Nephron progenitor cell (in vitro differentiated cells): ENCODE measurements at places on chromosomes 2 and 18.

DNA sequence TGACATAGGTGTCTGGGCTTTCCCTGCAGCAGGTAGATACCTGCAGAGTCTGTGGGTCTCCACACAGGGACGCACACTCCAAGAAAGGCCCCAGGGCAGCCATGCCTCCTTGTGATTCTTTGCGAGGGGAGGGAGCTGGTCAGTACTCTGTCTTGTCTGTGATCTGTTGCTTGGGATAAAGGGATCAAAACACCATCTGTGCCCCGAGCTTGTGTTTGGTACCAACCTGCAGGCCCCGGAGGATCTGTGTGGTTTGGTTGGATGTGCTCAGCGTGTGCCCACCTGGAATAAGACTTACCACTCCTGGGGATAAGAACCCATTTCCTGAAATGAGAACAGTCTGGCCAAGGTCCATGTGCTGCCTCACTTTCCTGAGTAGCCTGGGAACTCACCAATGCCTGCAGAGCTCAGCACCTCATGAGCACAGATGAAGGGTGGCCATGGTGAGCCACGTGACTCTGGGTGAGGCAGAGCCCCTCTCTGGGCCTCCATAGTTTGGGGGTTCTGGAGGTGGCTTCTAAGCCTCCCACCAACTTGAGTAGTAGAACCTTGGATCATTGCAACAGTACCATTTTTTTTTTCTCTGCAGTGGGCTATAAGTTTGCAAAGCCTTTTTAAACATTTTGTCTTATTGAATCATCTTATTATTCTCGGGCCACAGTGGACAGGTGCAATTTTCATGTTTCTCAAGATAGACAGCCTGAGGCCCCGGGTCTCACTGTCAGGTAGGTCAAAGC, 134.8 kb downstream of the DDX1 start:
- no peak for DNase-seq

- no peak for DNase-seq
These were observed 84.2 kb upstream of the GPC1 start for GRCh38 chr2:240351088-240351741.

DNA sequence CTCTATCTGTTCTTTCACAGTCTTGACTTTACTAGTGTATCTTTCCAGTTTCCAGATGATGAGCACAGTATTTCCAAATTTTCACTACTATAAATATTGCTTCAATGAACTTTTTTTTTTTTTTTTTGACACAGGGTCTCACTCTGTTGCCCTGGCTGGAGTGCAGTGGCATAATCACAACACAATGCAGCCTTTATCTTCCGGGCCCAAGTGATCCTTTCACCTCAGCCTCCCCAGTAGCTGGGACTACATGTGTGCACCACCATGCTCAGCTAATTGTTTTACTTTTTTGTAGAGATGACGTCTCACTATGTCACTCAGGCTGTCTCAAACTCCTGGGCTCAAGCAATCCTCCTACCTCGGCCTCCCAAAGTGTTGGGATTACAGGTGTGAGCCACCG, 142.8 kb downstream of the SRBD1 start:
- no peak for DNase-seq

DNA sequence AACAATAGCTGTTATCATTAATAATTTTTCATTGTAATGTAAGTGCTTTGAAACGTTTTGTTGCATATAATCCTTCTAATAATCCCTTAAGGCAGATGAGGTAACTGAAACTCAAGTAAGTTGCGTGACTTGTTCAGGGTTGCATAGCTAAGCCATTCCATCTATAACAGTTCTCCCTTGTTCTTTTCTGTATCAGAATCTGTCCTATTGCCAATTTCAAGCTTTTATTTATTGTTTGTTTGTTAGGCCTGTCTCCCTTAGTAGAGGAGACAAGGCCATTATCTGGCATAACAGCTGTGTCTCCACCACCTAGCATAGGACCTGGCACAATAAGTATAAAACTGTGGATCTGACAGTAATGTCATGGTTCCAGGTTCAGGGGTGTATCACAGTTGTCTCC, 19.4 kb downstream of the BABAM2 start:
- no peak for DNase-seq

- DNase-seq = no peak
These were observed 101.3 kb downstream of the MSH2 start for GRCh38 chr2:47504174-47504810.

- no peak for DNase-seq
These were observed 152.6 kb downstream of the EXOC6B start for GRCh38 chr2:72673279-72673678.

- no peak for DNase-seq
These were observed 56.2 kb upstream of the CCDC85A start for GRCh38 chr2:56127463-56128152.

DNA sequence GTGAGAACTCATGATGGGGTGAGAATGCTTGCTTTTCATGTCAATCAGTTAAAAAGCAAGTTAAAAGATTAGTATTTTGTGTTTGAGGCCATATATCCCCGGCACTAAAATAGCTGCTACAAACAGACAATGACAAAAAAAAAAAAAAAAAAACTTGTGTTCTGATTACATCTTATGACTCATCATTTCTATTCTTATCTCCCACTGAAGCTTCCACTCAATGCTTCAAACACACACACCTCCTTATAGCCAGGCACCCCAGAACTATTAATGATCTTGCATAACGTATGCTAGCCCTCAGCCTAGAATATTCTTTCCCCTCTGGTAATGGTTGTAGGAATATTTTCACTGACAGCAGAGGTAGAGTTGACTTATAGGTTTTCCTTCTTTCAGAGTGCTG, 778.3 kb downstream of the TRIB2 start:
- no peak for DNase-seq

- DNase-seq = no peak
These were observed 102.0 kb downstream of the ZNF532 start for GRCh38 chr18:58966704-58967103.

- DNase-seq = peak; percentile 89
These were observed 39.5 kb upstream of the CYP1B1 start for GRCh38 chr2:38115216-38116032.

DNA sequence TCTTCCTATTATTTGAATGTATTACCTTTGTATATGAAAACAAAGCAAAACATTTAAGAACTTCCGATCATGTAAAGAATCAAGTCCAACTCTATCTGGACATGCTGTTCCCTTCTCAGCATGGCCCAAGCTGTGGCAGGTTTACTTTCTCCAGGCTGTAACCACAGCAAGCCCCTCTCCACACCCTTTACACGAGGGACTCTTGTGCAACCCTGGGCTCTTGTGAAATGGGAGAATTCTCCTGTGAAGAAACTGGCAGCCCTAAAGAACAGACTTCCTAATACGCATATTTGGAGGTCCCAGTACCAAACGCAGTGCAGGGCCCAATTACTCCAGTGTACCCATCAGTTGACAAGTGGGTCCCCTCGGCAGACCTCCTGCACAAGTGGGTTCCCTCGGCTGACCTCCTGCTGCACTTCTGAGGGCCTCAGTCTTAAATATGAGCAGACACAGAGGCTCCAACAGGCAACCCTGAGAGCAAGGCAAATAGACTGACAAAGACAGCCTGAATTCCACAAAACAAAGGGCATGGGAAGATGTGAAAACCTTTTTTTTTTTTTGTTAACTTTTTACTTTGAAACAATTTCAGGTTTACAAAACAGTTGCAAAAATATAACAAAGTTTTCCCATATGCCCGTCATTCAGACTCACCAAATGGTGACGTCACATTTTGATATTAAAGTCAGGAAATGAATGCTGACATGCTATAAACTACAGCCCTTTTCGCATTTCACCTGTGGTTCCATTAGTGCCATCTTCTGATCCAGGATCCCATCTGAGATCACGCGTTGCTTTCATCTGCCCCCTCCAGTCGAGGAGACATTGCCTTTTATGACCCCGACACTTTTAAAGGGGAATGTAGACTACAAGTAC, 78.2 kb downstream of the FBXO15 start:
- no peak for DNase-seq

DNA sequence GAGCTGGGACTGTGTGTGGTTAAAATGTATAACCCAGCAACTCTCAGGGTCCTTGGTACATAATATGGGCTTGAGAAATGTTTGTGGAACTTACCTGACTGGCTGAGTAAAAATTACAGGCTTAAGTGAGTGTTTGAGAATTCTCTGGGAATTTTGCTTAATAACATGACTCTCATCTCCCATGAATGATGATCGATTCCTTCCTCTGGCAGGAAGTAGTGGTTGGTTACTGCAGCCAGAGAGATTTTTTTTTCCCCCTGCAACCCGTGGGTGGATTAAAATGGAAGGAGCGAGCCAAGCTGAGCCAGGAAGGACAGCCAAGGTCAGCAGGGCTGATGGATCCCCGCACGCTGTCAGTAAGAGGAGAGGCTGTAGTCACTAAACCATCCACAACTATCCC, 40.6 kb upstream of the RFX8 start:
- DNase-seq = no peak

- DNase-seq = no peak
These were observed 82.4 kb downstream of the GFPT1 start for GRCh38 chr2:69304656-69305055.

GRCh38 chr2:95306336-95306895, 9.3 kb downstream of the KCNIP3 start:
- no peak for DNase-seq

DNA sequence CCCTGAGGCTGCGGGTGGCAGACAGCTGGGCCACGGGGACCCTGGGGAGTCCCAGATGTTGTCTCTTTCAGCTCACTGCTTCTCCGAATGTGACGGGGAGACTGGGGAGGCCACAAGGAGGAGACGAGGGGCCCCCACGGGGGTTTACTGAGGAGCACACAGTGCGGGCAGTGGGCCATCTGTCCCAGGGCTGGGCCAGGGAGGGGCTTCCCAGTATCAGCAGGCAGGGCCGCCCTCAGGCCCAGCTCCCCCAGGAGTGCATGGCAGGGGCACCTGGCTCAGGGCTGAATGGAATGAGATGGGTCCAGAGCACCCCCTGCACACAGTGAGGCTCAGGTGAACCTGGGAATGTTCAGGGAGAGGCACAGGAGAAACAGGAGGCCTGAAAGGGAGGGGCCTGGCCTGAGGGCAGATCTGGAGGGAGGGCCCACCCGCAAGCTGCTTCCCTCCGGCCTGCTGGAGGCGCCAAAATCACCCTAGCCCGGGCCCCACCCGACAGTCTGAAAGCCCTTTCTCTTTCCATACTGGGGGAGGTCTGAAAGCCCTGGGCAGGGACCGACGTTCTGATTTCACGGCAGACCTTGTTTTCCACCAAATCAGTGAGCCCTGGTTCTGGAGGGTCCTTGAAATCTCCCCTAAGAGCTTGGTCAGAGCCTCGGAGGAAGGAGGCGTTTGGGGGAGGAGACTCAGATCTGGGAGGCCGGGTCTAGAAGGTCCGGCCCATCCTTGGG, 35.5 kb upstream of the PTMA start:
- DNase-seq = peak; percentile 46

DNA sequence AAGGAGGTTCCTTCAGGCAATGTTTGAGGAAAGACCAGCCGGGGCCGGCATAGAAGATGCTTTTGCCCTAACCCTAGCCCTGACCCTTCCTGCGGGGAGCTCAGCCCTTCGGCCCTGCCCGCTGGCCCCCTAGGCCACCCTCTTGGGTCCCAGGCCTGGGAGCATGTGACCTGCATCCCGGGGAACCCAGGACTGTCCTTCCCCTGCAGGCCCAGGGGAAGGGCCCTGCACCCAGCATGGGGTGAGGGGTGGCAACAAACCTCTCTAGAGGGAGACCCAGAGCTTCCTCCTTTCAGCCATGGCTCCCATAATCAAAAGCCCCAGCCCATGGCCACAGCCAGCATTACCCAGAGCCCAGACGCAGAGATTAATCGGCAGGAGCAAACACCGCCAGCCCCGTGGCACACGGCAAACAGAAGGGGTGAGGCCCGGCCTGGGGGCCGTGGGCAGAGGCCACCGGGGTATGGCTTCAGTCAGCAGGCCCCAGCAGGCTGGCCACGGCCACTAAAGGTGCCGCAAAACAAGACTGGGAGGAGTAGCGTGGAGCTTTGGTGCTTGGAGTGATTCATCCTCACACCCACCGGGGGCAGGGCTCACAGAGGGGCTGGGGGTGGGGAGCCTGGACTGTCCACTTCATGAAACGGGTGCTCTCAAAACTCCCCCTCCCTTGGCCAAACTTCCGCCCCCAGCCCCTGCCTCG, 61.6 kb upstream of the HPCAL1 start:
- DNase-seq = peak; percentile 2

- DNase-seq = no peak
These were observed 1.4 kb downstream of the DNAJC10 start for GRCh38 chr2:182717416-182717815.

DNA sequence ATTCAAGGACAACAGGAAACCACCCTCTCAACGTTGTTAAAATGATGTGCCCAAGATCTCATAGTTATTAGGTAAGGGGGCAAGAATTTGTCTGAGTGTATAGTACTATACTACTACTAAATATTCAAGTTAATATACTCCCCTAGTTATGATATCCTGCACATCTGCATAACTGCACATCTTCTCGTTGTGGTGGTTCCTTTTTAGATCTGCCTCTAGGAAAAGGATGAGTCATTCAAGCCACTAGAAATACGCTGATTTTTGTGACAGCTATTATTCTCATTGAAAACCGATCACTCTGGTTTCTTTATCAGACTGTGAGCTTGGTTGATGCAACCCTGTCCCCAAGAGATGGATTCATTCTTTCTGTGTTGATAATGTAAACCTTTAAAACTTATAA, 1067.0 kb upstream of the FANCL start:
- no peak for DNase-seq

GRCh38 chr2:112189001-112189556, 50.9 kb downstream of the FBLN7 start:
- DNase-seq = no peak

DNA sequence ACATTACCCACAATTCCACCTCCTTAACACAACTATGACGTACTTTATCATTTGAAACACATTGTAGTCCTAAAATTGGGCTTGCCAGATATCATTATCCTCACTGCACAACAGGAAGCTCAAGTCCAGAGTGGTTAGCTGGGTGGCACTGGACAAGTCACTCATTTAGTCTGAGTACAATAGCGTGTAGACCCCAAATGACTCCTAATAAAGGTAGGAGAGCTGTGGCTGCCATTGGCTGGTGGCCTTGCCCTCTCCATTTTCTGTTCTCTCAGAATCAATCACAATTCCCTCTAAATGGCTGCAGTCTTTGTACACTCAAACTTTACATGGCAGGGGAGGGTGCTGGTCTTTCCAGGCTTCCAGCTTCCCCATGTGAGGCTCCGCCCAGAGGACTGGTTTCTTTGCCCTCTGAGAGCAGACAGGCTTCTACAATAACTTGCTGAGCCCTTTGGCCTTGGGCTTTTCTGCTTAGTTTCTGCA, 11.7 kb downstream of the PSTPIP2 start:
- no peak for DNase-seq

DNA sequence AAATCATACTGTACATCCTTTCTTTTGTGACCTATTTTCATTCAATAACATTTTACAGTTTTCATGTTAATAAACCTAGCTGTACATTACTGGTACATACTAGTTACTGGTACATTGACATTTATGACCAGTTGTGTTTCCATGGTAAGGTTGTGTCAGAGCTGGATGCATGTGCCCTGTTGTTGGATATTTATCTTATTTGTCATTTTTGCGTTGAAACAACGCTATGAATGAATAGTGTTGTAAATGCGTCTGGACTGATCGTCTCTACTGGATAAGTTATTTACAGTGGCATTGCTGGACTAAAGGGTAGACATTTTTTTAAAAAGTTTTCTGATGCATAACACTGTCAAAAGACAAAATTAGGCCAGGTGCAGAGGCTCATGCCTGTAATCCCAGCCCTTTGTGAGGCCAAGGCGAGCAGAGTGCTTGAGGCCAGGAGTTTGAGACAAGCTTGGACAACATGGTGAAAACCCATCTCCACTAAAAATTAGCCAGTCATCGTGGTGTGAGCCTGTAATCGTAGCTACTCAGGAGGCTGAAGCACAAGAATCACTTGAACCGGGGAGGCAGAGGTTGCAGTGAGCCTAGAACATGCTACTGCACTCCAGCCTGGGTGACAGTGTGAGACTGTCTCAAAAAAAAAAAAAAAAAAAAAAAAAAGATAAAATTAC, 40.2 kb downstream of the MCFD2 start:
- DNase-seq = no peak
